ENCODE measurements at places on chromosomes 6 and 20.

DNA sequence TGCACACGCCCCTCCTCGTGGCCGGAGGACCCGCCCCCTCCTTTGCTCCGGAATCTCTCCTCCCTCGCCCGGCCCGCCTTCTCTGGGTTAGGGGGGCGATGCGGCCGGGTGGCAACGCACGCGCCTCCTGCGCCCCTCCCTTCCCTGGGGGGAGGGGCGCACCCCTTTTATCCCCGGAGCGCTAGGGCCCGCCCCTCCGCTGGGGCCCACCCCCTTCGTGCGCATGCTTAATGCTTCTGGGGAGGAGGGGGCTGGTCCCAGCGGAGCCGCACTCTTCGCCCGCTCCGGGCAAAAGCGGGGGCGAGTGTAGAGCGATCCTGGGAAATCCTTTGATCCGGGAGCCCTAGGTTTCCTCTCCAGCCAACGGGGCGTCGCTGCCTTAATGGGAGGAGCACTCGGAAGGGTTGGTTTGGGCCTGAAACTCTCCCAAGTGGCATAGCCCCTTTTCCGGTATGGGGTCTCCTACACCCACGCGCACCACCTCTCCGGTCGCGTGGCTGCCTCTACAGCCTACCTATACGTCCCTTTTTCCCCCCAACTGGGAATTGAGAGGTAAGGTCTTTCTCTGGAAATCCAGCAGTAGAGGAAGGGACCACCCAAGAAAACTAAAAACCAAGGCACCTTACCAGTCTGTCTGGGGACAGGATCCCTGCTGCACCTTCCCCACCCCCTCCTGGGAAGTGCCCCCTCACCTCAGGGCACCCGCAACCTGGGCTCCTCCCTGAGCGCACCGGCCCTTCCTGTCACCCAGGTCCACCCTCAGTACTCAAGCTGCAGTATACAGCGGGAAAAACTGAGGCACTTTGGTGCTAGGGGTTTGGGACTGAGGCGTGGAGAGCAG, 2.1 kb downstream of the SOX12 start:
- DNase-seq = peak; percentile 82

GRCh38 chr6:144006736-144007477, 1.2 kb downstream of the PLAGL1 start:
- DNase-seq = no peak

- peak; percentile 89 for DNase-seq
Observed at GRCh38 chr6:3732345-3733141, 19.0 kb downstream of the PXDC1 start.

DNA sequence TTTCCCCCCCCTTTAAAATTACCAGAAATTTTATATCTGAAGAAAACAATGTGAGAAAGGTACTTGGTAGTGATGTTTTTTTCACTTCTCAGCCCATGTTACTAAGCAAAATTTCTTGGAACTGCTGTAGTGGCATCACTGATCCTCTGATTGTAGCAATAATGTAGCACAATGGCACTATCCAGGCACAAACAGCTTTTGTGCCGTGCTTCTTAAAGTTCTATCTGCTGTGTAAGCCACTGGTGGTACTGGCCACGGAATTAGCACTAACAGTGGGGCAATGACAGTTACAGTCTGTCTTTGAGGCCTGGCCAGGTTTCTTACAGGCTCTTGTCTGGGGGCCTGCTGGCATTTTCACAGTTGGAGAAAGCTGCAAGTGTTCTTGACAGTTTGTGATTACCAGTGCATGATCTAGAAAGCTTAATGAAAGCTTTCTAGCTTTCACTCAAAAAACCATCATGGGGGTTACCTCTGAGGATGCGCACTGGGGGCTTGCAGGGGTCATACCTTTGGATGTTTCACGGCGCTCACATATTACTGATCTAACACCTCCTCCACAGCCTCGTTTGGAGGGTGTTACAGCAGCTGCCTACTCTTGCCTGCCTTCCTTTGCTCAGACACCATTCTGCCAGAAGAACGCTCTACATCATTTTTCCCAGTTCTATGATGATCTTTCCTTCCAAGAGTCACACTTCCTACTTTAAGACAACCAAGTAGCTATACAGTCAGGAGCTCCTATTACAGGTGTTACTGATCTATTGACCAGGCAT, 58.4 kb upstream of the ARMH2 start:
- peak; percentile 22 for DNase-seq

DNA sequence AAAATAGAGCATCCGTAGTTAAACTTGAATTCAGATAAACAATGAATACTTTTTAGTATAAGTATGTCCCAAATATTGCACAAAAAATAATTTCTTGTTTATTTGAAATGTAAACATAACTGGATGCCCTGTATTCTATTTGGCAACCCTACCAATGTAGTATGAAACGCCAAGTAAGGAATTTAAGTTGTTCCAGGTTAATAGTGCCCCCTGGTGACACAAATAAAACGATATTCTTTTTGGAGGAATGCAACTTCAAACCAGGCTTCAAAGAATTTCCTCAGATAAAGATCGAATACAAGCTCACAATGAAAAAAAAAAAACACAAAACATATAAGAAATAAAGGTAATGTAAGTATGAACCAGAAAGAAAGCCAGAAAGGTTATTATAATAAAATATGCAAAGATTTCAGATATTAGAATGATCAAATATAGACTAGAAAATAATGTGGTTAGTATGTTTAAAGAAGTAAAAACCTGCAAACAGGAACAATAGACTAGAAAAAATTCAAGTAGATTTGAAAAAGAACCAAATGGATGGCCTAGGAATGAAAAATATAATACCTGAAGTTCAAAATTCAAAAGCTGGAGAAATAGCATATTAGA, 18.4 kb upstream of the AKAP7 start:
- DNase-seq = no peak

DNA sequence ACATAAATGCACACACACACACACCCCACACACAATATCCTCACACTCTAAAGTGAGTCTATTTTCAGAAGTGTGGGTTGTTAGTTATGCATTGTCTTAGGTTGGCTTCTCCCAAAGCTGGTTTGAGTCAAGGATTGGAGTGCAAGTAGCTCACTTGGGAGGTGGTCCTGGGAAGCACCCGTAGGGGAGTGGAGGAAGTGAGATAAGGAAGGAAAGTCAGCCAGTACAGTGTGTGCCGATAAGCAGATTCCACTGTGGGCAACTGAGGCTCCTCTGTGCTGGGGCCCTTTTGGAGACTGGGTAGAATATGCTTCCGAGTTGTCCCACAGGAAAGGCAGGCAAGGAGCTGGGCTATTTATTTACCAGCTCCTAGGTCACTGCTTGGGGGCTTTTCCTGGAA, 67.2 kb downstream of the PLCB4 start:
- DNase-seq = no peak

- DNase-seq = no peak
Observed at GRCh38 chr6:3372184-3372846, 84.5 kb downstream of the SLC22A23 start.

GRCh38 chr20:51966296-51966971, 164.1 kb upstream of the SALL4 start:
- no peak for DNase-seq

- no peak for DNase-seq
Observed at GRCh38 chr6:163837691-163838431, 423.3 kb downstream of the QKI start.

DNA sequence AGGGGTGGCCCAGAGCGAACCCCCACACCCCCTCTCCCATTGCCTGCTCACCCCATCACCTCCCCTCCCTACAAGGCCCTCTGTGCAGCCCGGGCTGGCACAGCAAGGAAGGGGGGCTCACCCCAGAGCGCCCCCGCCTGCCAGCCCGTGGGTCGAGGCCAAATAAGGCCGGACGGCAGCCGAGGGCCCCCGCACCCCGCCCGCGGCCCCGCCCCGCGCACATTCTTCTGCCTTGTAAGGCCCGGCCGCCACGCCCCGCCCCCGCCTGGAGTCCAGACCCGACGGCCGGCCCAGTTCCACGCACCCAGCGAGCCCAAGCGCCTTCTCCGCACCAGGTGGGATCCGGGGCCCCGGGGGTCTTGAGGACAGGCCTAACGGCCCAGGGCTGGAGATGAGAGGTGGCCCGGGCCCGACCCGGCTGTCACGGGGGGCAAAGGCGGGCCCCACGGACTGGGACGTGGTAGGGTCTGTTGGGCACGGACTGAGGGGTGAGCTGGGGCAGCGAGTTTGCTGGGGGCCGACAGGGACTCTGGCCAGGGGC, at the start of gene MYL9:
MYL9 (plus strand) TSS at position 293 of the 541 bp plus-strand sequence. CDS start 3,366 bp downstream, outside the sequence.
- no peak for DNase-seq

- no peak for DNase-seq
Observed at GRCh38 chr6:5135788-5136376, 50.7 kb downstream of the PPP1R3G start.

DNA sequence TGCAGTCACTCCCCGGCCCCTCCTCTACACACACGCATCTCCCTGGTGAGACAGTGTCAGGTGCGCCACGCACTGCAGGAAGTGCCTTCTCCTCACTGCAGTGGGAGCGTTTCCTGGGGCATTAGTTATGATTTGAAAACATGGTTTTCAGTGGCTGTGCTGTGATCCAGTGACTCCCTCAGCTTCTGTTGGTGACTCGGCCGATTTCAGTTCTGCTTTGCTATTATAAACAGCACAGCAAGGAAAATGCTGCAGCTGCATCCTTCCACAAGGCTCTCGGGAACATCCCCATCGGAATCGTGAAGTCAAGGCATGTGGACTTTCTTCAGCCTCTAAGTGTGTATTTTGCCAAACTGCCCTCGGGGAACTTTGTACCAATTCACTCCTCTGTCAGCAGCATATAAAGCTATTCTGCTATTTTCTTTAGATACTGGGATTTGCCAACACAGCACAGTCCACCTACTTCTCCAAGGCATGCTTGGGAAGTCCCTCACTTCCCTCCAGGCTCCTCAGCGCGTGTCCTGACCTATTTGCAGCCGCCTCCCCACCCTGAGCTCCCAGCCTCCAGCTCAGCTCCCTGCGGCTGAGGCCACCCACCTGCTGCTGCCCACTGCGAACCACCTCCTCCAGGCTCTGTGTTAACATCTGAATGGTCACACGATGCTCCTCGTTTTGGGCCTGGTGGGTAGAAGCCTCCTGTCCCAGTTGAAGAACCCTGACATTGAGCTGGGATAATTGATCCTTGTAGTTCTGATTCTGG, 54.5 kb downstream of the GINS1 start:
- DNase-seq = no peak

GRCh38 chr6:41748542-41748941, 1.3 kb upstream of the PGC start:
- no peak for DNase-seq

DNA sequence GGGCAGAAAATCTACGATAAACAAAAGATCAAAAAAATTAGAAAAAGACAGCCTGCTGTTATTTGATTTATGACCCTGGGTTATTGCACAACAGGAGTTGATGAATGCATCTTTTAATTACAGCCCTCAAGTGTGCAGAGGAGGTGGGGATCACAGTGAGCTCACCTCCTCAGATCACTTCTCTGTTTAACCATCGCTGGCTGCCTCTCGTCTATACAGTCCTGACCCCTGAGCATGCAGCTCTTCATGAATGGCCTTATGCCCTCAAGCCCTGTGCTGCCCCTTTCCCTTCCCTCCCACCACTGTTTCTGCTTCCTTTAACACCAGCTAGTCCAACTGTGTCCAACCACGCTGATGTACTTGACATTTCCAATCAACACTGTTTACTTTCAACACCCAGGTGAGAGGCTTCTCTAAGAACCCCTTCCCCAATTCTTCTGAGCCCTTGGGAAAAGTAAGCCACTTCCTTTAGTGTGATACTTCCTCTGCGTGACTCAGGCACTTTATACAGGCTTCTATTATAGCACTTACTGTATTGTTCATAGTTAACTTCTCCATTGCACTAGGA, 60.6 kb upstream of the RIPOR2 start:
- DNase-seq = no peak

GRCh38 chr20:21237956-21238799, 65.0 kb upstream of the XRN2 start:
- DNase-seq = no peak

GRCh38 chr6:84762220-84763002, 2.0 kb downstream of the TBX18 start:
- DNase-seq = no peak

DNA sequence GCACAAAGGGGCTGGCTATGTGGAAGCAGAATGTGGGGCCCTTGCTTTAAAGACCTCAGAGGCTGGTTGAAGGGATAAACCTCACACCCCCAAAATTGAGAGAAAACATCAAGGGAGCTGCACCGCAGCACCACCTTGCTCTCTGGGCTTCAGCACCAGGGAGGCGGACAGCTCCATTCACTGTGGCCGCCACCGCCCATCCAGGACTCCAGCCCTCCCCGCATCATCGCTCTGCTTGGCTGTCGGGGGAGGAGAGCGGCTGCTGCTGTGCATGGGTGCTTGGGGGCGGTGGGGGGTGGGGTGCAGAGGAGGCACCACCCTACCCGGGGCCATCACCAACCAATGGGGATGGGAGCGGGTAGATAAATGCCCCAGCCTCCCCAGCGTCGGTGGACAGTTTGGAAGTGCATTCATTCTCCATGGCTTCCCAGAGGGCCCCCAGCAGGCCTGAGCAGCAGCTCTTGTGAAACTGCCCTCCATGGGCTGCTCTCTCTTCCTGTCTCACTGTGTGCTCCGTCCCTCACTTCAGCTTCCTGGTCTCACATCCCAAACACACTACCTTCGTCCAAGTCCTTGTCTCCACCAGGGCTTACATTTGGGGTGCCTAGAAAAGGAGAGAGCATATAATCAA, 75.7 kb upstream of the BHLHE23 start:
- no peak for DNase-seq

DNA sequence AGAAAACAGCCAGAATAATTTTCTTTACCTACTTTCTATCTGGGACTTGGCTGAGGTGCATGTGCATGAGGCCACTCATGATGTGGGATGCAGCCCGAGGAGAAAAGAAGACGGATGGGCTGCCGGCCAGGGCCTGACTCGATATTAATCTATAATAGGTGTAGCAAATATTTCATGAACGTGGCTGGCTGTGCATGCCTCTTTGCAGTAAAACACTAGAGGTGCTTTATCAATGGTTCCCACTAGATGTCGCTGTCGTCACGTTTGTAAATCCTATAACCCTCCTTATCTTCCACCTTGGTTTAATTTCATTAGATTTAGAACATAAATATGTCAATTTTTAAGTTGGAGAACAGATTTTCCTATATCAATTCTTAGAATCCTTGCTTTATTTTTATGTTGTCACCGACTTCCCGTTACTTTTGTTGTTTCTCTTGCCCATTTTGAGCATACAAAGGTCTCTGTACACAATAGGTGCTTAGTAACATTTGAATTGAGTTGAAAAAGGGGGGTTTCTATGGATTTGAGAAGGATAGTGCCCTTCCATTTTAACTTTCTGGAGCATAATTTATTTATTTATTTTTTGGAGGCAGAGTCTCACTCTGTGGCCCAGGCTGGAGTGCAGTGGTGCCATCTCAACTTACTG, 19.6 kb upstream of the FERMT1 start:
- DNase-seq = peak; percentile 81

Measured in head of caudate nucleus (tissue), 42 donors.